ENCODE measurements at places on chromosomes 16 and 17. TPM values are rescaled to one million over a fixed set of nuclear protein-coding genes. Genes with fewer than 3 reads are reported as not detected.

GRCh38 chr16:86590501-86591144 is 12.3 kb downstream of the FOXL1 start:
- peak; percentile 73 for DNase-seq

- no peak for DNase-seq
Measured at GRCh38 chr16:82681592-82681991, 54.8 kb downstream of the CDH13 start.

GRCh38 chr17:32519228-32520103 is 32.7 kb downstream of the CDK5R1 start:
- no peak for DNase-seq

- no peak for DNase-seq
Measured at GRCh38 chr16:2586241-2586640, 48.4 kb downstream of the PDPK1 start.

The ARHGDIG gene
- 0.13 TPM for total RNA-seq

All from dermis microvascular lymphatic vessel endothelial cell (primary cell).